Esophagus (tissue), 2 donors: ENCODE measurements at places on chromosomes 12 and 14. TPM values are rescaled to one million over a fixed set of nuclear protein-coding genes. Genes with fewer than 3 reads are reported as not detected.

The CCDC60 gene
- polyA plus RNA-seq: 0.53 TPM

The NANOG gene
- polyA plus RNA-seq: 0.02 TPM

The ATF1 gene
- polyA plus RNA-seq: 4.2 TPM

The LRP10 gene
- polyA plus RNA-seq: 69.8 TPM

The PTCSC3 gene
- polyA plus RNA-seq: not detected

The PRPH gene
- 0.28 TPM for polyA plus RNA-seq

The GYS2 gene
- 4.7 TPM for polyA plus RNA-seq
